ENCODE measurements at places on chromosomes 16 and 17.

GRCh38 chr17:59626756-59627155 is 7.1 kb downstream of the CLTC start:
- no peak for DNase-seq

DNA sequence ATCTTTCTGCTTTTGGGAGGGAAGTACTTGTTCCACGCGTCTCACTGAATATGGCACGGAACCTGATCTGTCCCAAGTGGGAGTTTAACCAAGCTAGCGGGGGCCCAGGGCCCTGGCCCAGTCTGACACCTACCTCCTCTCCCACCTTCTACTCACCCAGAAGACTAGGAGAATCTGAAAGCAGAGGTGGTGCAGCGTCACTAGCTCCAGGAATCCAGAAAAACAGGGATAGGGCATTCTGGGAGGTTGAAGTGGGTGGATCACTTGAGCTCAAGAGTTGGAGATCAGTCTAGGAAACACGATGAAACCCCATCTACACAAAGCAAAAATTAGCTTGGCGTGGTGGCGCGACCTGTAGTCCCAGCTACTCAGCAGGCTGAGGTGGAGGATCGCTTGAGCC is 163.5 kb upstream of the ZNF267 start:
- no peak for DNase-seq

DNA sequence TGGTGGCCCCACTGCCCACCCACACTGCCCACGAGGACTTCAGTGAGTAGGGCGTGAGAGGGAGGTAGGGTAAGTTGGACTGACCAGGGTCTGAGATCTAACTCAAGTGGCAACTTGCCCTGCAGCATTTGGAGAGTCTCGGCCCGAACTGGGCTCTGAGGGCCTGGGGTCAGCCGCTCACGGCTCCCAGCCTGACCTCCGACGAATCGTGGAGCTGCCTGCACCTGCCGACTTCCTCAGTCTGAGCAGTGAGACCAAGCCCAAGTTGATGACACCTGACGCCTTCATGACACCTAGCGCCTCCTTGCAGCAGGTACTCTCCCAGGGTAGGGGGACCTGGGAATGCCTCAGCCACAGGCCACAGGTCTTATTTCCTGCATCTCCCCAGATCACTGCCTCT is 5.2 kb upstream of the NRN1L start:
- no peak for DNase-seq

DNA sequence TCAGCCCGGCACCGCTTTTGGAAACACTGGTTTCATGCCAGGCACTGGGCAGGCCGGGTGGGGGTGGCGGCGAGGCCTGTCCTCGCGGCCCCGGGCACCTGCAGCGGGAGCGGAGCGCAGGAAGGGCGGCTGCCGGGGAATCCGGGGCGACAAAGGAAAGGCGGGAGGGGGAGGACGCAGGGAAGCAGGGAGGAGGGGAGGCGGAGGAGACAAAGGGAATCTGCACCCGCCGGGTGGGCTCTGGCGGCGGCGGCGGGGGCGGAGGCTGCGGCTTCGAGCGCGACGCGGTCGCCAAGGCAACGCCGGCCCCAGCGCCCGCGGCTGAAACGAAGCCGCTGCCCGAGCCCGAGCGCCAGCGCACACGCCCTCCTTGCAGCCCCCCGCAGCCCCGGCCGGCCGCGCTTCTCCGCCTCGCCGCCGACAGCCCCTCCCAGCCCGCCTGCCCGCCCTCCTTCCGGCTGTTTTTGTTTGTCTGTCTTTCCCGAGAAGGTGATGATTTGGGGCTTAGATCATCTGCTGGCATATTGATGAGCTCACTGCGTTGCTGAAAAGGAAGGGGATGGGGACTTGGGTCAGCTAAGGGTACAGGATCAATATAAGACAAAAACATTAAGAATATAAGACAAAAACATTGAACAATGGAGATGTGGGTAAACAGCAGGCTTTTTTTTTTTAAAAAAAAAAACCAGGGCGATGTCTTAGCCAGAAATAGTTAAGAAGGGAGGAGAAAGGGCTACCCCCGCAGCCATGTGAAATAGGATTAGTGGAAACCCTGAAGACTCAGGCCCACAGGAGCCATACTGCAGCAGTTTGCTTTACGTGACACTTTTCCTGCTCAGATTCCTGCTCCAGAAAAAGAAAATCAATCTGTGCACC is 32.7 kb downstream of the CDK5R1 start:
- DNase-seq: peak; percentile 91

DNA sequence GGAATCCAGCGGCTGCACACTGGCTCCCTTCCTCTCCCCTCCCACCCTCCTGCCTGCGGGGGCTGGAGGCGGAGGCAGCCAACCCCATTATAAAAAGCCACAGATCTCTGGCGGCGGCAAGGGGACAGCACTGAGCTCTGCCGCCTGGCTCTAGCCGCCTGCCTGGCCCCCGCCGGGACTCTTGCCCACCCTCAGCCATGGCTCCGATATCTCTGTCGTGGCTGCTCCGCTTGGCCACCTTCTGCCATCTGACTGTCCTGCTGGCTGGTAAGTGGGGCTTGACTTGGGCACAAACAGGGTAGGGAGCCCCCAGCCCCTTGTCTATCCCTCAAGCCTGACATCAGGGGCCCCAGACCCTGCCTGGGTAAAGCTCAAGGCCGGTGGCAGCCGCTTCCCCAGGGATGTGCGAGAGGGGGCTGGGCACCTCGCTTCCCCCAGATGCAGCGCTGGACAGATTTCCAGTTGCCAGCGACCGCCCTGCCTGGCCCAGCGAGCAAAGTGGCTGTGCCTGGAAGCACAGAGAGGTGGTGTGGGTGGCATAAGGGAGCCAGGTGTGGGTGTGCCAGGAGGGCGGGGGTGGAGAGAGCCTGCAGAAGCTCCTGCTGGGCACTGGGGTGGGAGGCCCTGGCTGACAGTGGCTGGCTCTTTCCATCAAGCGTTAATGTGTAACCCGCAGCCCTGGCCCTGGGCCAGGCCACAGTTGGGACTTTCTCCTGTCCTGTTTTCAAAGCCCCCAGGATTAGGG is at the start of gene CX3CL1:
CX3CL1 (plus strand) TSS at position 119 of the 745 bp plus-strand sequence; CDS start at position 198, 79 bp downstream.
- DNase-seq: peak; percentile 39

DNA sequence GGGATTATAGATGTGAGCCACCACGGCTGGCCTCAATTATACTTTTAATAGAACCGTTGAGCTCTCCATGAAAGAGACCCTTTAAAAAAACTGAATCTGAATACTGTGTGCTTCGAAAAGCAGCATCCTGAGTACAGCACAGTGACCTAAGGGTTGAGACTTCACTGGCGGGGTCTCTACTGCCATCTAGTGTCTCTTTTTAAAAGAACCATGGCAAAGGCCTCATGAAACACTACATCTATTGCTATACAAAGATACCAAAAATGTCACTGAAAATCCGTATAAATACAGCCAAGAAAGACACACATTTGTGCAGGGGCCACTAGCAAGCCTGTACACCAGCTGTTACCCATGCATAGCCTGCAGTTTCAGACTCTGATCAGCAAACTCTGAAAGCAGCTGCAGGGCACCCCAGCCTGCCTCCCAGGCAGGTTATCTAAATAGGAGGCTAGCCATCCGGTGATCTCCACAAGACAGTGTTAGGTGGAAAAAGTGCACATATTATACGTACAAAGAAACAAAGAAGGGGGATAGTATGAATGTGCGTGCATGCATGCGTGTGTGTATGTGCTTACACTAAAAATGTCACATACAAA is 35.3 kb downstream of the NPLOC4 start:
- no peak for DNase-seq

- no peak for DNase-seq
Measured at GRCh38 chr16:70750893-70751467, 50.0 kb downstream of the VAC14 start.

All from glutamatergic neuron (in vitro differentiated cells).